ENCODE measurements at places on chromosomes 5 and 9. TPM values are rescaled to one million over a fixed set of nuclear protein-coding genes. Genes with fewer than 3 reads are reported as not detected.

DNA sequence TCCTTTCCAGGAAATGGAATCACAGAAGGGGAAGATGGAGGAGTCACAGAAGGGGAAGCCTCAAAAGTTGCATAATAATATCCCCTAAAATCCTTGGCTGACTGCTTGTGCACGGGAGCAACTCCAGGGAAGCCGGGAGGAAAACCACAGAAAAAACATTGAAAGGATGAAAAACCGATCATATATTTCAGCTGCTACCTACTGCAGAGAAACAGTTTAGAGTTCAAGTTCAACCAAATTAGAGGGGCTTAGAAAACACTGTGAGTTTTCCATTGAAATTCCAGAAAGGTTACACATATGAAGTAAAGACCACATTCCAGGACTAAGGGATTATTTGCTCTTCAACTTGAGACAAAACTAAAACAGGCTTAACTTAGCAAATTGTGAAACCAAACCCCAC is 37.6 kb upstream of the MTAP start:
- H3K27ac ChIP-seq, result no peak overlapping the region
- H3K4me1 ChIP-seq, result no peaks in the 10 kb centered on the region
- H3K4me3 ChIP-seq, result no peak overlapping the region
- no peak for DNase-seq
- no peaks in the 10 kb centered on the region for H3K36me3 ChIP-seq
- peaks cover 4% of the 10 kb centered on the region for H3K27me3 ChIP-seq

The PCDHGB5 gene
- 0.09 TPM for polyA plus RNA-seq

GRCh38 chr9:135103001-135103446 is 15.6 kb downstream of the OLFM1 start:
- no peak for DNase-seq
- H3K4me3 ChIP-seq, result no peak overlapping the region
- H3K27ac ChIP-seq, result no peak overlapping the region
- H3K36me3 ChIP-seq, result no peaks in the 10 kb centered on the region
- no peaks in the 10 kb centered on the region for H3K4me1 ChIP-seq

The FCN2 gene
- polyA plus RNA-seq, result not detected

DNA sequence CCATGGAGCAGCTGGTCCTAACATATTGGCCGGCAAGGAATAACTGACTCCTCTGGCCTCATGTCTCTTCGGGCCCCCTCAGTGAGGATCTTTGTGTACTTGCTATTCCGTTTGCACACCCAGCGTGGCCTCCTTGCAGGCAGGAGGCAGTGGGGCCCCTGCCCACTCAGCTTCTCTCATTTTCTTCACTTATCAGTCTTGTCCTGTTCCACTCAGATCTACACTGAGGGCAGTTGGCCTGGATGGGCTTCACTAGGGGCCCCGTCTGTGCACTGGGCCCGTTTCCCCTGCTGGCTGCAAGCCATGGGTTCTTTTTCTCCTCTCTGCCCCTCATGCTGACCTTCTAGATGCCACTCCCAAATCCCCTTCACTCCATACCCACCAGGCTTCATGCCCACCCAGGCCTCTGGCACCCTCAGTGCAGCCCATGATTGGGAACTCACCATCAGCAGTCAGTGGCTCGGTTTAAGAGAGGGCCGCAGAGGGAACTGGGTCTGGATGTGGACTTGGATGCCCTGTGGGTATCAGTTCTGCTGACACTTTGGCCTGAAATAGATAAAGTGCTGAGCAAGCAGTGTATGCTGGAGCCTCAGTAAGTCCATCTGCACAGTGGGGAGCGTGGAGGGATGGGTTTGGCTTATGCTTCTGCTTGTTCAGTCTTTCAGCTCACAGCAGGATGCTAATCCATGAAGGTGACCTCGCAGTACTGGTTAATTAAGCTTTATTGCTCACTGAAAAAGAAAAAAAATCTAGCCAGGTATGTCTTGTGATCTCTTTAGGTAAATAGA is 57.9 kb downstream of the ERBIN start:
- no peak overlapping the region for H3K4me3 ChIP-seq
- H3K27ac ChIP-seq, result no peak overlapping the region
- no peaks in the 10 kb centered on the region for H3K36me3 ChIP-seq
- H3K4me1 ChIP-seq, result peaks cover 14% of the 10 kb centered on the region
- DNase-seq, result no peak

DNA sequence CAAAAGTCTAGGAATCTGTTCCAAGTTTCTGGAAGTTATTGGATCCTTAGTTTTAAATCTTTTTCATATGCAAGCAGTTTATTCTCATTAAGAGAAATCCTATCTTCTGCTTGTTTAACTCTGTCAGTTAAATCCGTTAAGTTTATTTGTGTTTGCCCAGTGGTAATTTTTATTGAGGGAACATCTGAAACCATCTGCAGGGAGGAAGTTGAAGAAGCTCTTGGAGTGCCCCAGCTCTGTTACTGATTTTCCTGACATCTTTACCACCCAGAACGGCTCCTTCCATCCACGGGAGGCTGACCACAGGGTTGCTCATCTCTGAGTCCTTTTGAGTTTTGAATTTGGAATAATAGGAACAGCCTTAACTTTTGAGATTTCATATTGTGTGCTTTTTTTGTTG is 99.9 kb upstream of the ZNF618 start:
- H3K36me3 ChIP-seq, result no peaks in the 10 kb centered on the region
- no peak for DNase-seq
- H3K27me3 ChIP-seq, result no peaks in the 10 kb centered on the region

GRCh38 chr9:120925535-120926396 is 830 bp downstream of the TRAF1 start:
- H3K4me1 ChIP-seq, result peaks cover 83% of the 10 kb centered on the region
- DNase-seq, result no peak

Data from naive thymus-derived CD4-positive, alpha-beta T cell (primary cell).